Activated CD8-positive, alpha-beta T cell treated with anti-CD3 and anti-CD28 coated beads, Interleukin-2, amount 10 ng/mL, durations not matched to agents 7 days and 5 days (primary cell): ENCODE measurements at places on chromosomes 11 and 22.

GRCh38 chr22:17486313-17486712, 77.0 kb upstream of the SLC25A18 start:
- peaks cover 3% of the 10 kb centered on the region for H3K27me3 ChIP-seq
- DNase-seq: no peak
- H3K27ac ChIP-seq: no peak overlapping the region
- H3K36me3 ChIP-seq: no peaks in the 10 kb centered on the region

DNA sequence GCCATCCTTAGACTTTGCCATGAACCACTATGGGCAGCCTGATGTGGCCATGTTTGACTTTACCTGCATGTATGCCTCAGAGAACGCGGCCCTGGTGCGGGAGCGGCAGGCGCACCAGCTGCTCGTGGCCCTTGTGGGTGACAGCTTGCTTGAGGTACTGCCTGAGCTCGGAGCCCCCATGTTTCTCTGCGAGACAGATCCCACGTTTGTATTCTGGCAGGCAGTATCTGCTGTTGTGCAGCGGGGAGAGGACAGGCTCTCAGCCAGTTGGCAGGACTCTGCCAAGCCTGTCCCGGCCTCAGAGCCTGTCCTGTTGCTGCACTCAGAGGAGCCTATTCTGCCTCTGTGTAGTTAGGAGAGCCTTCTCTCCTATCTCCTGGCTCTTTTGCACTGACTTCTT, 109.9 kb downstream of the MICAL2 start:
- DNase-seq: no peak
- peaks cover 62% of the 10 kb centered on the region for H3K4me1 ChIP-seq
- H3K27me3 ChIP-seq: no peaks in the 10 kb centered on the region
- peaks cover 58% of the 10 kb centered on the region for H3K36me3 ChIP-seq
- H3K27ac ChIP-seq: peak overlapping the region; percentile 14
- no peak overlapping the region for H3K4me3 ChIP-seq

- DNase-seq: no peak
- no peak overlapping the region for H3K27ac ChIP-seq
- no peaks in the 10 kb centered on the region for H3K36me3 ChIP-seq
- H3K4me1 ChIP-seq: no peaks in the 10 kb centered on the region
- H3K27me3 ChIP-seq: no peaks in the 10 kb centered on the region
Observed at GRCh38 chr11:1231396-1232020, 8.6 kb downstream of the MUC5B start.

DNA sequence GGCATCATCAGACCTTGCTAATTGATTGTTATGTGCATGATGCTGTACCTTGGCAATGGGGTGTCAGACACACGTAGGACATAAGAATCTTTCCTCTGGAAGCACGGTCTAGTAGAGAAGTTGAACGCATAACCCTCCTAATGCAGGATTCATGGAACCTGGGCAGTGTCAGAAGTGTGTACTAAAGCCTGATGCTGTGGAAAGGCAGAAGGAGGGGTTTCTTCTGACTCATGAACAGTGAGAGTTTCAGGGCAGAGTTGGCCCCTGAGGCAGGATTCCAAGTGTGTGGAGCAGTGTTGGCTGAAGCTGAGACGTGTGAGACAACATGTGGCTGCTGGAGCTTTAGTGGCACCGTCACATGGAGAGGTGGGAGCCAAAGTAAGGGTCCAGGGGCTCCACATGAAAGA, 3.5 kb downstream of the PANX1 start:
- H3K27me3 ChIP-seq: no peaks in the 10 kb centered on the region
- H3K4me1 ChIP-seq: peaks cover 45% of the 10 kb centered on the region
- no peak for DNase-seq
- H3K36me3 ChIP-seq: peaks cover 15% of the 10 kb centered on the region
- no peak overlapping the region for H3K27ac ChIP-seq
- no peak overlapping the region for H3K4me3 ChIP-seq

GRCh38 chr22:25548866-25549464, 15.5 kb upstream of the GRK3 start:
- H3K27me3 ChIP-seq: no peaks in the 10 kb centered on the region
- peaks cover 49% of the 10 kb centered on the region for H3K4me1 ChIP-seq
- no peak for DNase-seq
- no peak overlapping the region for H3K4me3 ChIP-seq
- no peak overlapping the region for H3K27ac ChIP-seq
